ENCODE measurements at places on chromosomes 2 and 18.
A peak's percentile ranks its signal among the peaks of the same experiment; 100 is the strongest.

- DNase-seq = no peak
These were observed 366.0 kb upstream of the SLC14A2 start for GRCh38 chr18:45249246-45249661.

- no peak for DNase-seq
These were observed 22.1 kb upstream of the ARPC2 start for GRCh38 chr2:218194880-218195279.

DNA sequence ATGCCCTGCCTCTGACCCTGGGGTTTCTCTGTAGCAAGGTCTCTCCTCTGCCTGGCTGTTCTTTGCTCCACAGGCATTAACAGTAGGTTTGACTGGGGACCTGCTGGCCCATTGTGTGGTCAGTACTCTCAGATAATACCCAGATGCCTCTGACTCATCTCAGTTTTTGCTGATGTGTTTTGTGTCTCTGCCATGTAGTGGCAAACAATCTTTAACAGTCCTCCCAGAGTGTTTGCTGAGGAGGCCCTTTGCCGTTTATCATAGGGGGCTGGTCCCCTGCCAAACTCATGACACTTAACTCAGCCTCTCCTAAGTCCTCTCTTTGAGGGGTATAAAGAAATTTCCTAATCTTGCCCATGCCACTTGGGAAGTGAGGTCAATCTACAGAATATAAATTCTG lies 793.7 kb upstream of the FANCL start:
- DNase-seq = no peak

GRCh38 chr2:218230882-218231281 lies 13.9 kb downstream of the ARPC2 start:
- DNase-seq = peak; percentile 36

GRCh38 chr2:201233812-201234662 lies 26.3 kb upstream of the CASP8 start:
- no peak for DNase-seq

DNA sequence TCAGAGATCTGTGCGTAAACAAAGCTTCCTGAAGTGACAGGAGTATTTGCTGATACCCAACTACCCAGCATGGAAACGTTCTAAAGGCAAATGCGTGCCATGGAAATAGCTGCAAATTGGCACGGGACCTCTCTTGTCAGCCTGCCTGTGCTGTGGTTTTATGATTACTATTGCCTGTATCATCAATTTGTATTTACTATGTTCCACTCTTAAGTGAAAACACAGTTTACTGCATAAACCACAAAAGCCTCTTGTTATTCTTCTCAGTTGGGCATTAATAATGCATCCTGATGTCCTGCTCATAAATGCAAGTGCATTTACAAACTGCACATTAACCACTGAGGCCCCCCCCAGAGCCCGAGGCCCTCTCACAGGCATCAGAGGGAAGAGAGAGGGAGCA lies 196.6 kb upstream of the SLC35G4 start:
- no peak for DNase-seq

DNA sequence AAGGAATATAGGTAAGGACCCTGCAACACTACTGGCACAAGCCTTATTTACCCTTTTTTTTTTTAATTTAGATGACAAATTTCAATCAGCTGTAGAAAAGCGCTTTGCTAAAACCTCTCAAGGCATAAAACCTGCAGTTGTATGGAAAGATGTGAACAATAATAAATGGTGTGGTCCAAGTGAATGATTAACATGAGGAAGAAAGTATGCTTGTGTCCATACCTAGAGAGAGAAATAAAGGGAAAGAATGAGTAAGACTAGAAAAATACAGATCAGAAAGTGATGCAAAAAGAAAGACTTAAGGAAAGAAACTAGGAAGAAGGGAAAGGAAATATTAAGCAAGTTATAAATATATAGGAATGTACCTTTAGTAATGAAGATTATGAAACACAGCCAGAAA lies 119.2 kb upstream of the SCN7A start:
- no peak for DNase-seq

- no peak for DNase-seq
These were observed 218.1 kb downstream of the ARHGAP15 start for GRCh38 chr2:143347271-143347695.

DNA sequence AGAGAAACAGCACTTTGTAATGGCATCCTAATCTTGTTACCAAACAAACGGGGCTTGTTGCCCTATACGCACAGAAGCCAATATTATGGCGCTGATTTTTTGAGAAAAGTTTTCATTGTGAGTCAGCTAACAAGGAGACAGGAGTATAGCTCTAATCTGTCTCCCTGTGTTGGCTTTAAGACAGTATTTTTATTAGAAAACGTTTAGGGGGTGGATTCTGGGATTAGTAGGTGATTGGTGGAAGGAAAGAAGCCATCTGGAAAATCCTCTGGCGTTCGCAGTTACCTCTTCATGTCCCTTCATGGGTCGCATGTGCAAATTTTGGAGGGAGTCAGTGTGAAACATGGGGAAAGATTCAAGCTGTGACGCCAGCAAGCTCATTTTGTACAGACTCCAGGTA lies 698 bp upstream of the TMEM237 start:
- DNase-seq = no peak

- DNase-seq = no peak
These were observed 47.2 kb downstream of the HIBCH start for GRCh38 chr2:190272457-190272842.

- DNase-seq = no peak
These were observed 194.2 kb upstream of the HDAC4 start for GRCh38 chr2:239594772-239595608.

- no peak for DNase-seq
These were observed 14.7 kb downstream of the ARHGAP25 start for GRCh38 chr2:68749345-68749744.

- no peak for DNase-seq
These were observed 171.6 kb downstream of the SH3RF3 start for GRCh38 chr2:109300582-109300981.

DNA sequence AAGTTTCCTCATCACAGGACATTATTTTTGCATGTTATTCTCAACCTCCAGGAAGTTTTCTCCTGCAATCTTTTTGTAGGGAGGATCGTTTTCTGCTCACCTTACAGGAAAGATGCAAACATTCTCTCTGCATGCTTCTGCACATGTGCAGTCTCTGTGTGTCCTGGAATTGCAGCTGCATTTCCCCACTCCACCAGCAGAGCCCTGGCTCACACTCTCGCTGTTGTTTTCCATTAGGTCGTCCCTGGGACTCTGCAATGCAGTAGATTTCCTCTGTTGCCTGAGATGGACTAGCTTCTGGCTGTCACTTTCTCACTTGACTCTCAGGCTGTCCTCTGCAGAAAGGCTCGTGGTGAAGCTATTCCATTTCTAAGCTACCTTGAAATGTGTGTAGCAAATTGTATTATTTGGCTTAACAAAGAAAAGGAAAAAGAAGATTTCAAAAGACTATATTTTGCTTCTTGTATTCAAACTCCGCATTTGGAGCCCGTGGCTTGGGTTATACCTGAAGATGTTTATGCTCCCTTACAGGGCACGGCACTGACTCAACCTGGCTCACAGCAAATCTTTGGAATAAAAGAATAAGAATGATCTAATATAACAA lies 346.7 kb downstream of the RAD51AP2 start:
- no peak for DNase-seq

DNA sequence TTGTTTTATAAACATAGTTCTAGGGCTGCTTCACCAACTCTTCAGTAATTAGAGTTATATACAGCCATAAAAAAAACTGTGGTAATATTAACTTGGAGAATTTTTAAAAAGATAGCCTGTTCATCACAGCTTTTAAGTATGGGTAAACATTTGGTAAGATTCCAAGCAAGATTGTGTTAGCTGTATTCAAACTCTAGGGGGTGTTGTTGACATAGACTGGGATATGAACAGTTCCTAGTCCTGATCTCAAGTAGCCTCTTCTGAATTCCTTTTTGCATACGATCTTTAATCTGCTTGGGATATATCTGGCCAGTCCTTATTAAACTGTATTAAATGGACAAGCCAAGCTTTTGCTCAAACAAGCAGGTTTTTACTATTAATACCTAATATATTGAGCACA lies 13.4 kb downstream of the NOP58 start:
- DNase-seq = no peak

GRCh38 chr18:69968039-69968438 lies 20.4 kb upstream of the CD226 start:
- DNase-seq = peak; percentile 32
